ENCODE measurements at places on chromosomes 16 and 17.

DNA sequence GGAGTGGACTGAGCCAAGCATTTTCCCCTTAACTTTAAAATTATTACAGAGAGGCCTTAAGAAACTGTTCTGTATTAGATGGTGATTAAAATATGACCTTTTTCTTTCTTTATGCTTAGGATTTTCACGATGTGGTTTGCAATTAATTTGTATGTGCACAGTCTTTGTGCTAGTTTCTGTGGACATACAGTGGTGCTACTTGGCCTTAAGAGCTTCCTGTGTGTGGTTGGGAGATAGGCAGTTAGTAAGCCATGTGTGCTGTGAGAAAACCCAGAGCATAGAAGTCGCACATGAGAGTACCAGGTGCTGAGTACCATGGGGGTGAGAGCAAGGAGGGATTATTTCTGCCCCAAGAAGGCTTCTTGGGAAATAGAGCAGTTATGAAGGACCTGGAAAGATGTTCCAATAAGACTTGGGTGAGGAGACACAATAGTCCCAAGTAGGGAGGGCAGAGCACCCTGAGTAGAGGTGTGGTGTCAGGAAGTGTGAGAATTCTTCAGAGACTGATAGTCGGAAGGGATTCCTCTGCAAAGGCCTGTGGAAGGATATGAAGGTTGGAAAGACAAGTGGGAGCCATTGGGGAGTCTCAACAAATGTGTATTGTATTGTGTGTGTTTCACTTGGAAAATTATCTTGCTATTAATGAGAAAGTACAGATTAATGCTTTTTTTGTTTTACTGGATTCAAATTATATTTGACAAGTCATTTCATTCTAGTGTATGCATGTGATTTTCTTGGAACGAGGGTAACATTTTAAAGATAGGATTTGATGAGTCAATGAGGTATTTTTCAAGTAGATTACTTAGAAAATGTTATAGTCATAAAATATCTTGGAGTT is 239.9 kb downstream of the PRKCA start:
- no peak for DNase-seq

- DNase-seq, result no peak
Observed at GRCh38 chr17:44900894-44901293, 1.6 kb upstream of the EFTUD2 start.

GRCh38 chr17:10920558-10921108 is 82.7 kb upstream of the PIRT start:
- no peak for DNase-seq

- no peak for DNase-seq
Observed at GRCh38 chr16:17567455-17567854, 96.7 kb upstream of the XYLT1 start.

- DNase-seq, result no peak
Observed at GRCh38 chr17:53391197-53391596, 431.5 kb upstream of the KIF2B start.

GRCh38 chr16:2963723-2964474 is at the start of gene KREMEN2:
Gene KREMEN2 (plus strand): TSS chr16:2964275. CDS start chr16:2964521, 246 bp downstream.
- DNase-seq, result no peak

DNA sequence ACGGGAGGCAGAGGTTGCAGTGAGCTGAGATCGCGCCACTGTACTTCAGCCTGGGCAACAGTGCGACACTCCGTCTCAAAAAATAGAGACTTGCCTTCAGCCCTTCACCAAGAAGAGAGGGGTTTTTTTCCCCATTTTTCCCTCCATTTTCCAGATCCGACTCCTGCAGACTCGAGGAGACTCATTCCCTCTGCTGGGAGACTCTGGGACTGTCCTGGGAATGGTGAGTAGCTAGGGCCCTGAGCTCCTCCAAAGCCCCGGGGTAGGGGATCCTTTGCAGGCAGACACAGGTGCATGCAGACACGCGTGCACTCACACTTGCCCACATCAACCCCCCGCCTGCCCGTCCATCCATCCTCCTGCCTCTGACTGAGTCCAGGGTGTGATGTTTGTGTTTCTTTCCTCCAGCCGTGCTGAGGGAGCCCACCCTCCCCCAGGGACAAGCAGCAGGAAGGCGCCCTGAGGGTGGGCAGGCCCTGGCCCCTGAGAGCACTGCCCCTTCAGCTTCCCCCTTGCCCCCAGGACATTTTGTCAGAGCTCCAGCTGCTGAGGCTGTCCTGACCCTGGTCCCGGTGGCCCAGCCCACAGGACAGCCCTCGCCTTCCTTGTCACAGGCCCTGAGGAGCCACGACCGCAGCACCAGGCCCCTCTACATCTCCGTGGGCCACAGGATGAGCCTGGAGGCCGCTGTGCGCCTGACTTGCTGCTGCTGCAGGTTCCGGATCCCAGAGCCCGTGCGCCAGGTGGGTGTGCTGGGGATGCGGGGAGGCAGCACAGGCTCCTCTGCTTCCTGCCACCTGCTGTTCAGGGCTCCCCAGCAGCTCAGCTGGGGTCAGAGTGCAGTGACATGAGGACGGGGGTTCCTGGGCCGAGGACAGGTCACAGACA is 10.2 kb downstream of the ENDOV start:
- no peak for DNase-seq

DNA sequence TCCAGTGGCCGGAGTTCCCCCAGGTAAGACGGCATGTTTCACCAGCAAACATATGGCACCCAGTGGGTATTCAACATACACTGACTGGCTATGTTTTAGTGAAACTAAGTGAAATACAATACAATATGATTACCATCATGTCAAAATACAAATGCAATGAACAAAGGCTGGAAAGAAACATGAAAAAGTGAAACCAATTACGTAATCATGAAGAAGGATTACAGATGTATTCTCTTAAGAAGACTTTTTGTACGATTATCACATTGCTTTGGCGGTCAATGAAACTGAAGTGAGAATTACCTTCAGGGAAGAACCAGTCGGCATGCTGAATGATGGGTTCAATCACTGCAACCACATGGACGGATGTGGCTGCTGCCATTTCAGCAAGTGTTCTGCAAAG is 71.7 kb downstream of the ARHGAP17 start:
- no peak for DNase-seq

Measured in stimulated activated CD8-positive, alpha-beta memory T cell treated with anti-CD3 and anti-CD28 coated beads, Interleukin-7, amount 100 ng/mL, for 24 hours (primary cell).